ENCODE measurements at places on chromosomes 6 and 20.

DNA sequence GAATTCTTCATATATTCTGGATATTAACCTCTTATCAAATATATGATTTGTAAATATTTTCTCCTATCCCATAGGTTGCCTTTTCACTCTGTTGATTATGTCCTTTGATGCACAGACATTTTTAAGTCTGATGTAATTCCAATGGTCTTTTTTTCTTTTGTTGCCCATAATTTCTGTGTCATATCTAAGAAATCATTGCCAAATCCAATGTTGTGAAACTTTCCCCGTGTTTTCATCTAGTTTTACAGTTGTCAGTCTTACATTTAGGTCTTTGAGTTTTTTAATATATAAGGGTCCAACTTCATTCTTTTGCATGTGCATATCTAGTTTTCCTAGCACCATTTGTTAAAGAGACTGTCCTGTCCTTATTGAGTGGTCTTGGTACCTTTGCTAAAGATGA lies 111.5 kb downstream of the SESN1 start:
- no peak for DNase-seq

DNA sequence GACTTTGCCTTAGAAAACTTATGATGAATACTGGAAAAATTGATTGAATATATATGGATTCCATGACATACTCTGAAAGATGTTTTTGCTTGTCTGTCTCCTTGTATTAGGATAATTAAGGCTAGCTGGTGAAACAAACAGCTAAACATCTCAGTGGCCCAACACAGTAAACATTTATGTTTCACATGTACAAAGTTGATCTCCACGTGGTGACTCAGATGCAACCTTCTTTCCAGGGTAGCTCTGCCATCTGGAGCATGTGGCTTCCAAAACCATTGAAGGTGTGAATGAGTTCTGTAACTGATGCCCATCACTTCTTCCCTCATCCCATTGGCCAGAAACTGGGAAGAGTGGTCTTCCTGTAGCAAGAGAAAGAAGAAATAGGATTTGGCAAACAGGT lies 196.3 kb downstream of the TSHZ2 start:
- DNase-seq = no peak

DNA sequence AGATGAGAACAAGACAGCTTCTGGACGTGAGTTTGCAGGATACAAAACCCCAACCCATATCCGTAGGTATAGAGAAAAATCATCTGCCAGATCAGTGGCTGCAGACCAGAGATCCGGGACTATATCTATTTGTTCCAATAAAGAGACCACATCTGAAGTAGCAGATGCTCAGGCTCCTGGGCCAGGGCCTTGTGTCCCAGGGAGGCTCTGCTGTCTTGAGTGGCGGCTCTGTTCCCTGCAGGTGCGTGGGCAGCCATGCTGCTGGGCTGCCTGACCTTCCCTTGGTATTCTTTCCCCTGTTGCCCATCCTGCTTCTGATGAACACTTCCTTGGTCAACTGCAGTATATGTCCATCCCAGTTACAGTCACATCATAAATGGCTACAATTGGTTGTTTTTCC lies 34.9 kb downstream of the ERMARD start:
- no peak for DNase-seq

- DNase-seq = no peak
Observed at GRCh38 chr20:63946986-63947637, 9.1 kb downstream of the UCKL1 start.

DNA sequence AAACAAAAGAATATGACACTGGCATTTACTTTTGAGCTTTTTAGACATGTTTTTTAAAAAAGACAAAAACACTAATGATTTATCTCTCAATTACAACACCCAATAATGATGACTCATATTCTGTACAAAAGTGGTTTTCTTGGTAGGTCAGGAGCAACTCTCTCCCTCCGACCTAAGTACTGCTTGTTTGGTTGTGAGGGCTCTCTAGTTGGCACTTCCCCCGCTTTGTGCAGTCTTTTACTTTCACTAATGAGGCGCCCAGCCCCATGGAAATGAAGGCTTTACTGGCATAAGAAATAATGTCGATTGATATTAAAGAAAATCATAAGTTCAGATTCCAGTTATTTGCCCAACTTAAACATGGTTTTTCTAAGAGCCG lies 1.3 kb downstream of the KPNA5 start:
- no peak for DNase-seq

DNA sequence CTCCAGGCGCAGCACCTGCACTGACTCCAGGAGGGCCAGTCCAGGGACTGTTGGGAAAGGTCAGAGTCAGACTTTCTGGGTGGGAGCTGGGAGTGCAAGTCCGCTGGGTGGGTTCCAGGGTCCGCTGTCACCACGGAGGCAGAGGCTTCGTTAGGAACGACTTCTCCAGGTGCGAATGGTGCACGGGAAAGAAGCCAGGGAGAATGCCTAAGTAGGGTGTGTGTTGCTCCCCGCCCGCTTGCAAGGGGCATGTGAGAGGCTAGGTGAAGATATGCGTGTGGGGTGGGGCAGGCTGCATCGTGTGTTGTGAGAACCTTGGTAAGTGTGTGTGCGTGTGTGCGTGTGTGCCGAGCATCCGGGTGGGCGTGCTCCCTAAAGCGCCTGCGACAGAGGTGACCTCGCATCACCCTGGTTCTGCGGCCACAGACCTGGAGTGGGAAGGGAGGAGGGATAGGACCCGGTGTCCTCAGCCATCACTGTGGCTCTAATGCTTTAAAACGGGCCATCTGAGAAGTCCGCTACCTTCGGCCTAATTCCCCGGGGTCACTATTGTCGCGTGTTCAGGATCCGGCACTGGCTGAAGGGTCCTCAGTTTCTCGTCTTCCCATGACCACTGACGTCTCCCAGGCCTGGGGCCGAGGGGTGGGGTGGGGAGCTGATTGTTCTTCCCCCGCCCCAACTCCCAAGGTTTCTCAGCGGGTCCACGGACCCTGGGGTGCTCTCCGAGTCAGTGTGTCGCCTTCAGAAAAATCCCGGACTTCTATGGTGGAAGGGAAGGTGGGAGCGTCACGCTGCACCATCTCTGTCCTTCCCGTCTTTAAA lies 6.1 kb downstream of the SLC32A1 start:
- no peak for DNase-seq

DNA sequence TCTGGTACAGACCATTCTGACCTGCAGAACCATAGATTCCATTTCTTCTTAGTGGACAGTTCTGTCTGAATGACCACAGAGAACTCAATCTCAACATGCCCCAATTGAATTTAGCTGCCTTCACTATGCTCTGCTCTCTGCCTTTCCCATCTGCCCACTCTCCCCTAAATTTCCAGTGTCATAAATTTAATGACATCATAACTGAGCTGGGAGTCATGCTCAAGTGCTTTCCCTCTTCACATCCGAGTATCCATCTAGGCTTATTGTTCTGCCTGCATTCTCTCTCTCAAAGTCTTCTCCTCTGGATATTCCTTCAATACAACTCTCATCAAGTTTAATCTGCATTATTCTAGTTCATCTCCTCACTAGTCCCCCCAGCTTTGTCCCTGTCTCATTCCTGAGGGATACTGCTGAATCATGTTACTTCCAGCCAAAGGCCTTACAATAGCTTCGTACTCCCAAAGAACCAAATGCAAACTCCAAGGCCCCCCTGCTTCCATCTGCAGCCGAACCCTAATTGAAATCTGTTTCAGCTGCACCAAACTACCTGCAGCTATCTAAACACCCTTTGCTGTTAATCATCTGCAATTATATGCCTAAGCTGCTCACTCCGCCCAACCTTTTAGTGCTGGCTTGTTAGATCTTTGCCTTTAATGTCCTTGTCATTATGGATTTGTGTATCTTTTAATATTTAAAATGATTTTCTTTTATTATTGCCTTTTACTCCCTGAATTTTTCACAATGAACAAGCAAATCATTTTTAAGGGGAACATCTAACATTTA lies 46.1 kb downstream of the SLC35B3 start:
- DNase-seq = no peak

DNA sequence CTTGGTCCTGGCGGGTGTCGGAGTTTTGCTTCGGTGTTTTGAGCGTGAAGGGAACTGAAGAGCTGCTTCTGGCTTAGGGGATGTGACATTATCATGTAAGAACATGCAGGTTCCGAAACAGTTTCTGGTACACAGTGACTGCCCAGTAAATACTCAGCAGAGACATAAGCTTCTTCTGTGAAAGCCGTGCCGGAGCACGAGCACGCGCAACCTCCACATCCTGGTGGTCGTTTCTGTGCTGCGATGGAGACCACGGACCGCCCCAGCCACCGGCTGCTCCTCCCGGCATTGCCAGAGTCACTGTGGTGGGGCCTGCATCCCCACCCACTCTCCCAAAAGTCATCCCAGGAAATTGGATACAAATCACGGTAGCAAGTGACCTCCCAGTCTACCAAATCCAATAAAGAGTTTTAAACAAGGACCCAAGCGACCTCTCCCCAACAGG lies 18.7 kb downstream of the KIF25 start:
- no peak for DNase-seq

GRCh38 chr6:159525445-159526025 lies 167.5 kb downstream of the SOD2 start:
- DNase-seq = no peak

DNA sequence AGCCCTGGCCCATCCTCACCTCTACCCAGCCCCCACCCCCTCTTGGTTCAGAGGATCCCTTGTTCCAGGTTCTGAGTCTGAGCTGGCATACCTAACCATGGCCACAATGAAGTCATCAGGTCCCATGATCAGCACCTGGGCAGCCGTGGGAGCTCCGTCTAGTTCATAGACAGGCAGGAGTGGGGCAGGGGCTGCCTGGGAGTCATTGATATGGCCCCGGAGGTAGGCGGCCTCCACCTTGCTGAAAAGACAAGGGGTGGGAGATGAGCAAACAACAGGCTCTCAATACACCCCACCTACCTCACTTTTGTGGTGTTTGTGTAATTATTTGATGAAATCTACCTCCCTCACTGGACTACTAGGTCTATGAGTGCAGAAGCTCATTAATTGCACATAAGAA lies 20.4 kb downstream of the GGT7 start:
- DNase-seq = no peak

DNA sequence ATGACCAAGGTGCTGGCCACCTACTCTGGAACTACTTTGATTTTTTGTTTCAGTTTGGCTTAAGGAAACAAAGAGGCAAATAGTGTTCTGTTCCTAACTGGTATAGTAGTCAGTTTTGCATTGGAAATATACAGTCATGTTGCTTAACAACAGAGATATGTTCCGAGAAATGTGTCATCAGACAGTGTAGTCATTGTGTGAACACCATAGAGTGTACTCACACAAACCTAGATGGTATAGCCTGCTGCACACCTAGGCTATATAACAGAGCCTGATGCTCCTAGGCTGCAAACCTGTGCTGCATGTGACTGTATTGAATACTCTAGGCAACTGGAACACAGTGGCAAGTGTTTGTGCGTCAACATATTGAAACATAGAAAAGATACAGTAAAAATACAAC lies 80.4 kb downstream of the ARID1B start:
- DNase-seq = no peak

DNA sequence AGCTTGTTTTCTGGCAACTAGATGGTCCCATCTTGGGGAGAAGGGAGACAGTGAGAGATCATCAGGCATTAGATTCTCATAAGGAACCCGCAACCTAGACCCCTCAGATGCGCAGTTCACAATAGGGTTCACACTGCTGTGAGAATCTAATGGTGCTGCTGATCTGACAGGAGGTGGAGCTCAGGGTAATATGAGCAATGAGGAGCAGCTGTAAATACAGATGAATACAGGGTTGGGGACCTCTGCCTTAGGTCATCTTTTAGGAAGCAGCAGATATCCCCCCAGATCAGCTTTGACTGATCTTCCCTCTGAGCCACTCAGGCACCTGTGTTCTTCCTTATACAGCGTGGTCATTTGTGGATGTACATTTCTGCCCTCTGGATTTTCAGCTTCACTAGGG lies 63.4 kb downstream of the SMOC2 start:
- no peak for DNase-seq

DNA sequence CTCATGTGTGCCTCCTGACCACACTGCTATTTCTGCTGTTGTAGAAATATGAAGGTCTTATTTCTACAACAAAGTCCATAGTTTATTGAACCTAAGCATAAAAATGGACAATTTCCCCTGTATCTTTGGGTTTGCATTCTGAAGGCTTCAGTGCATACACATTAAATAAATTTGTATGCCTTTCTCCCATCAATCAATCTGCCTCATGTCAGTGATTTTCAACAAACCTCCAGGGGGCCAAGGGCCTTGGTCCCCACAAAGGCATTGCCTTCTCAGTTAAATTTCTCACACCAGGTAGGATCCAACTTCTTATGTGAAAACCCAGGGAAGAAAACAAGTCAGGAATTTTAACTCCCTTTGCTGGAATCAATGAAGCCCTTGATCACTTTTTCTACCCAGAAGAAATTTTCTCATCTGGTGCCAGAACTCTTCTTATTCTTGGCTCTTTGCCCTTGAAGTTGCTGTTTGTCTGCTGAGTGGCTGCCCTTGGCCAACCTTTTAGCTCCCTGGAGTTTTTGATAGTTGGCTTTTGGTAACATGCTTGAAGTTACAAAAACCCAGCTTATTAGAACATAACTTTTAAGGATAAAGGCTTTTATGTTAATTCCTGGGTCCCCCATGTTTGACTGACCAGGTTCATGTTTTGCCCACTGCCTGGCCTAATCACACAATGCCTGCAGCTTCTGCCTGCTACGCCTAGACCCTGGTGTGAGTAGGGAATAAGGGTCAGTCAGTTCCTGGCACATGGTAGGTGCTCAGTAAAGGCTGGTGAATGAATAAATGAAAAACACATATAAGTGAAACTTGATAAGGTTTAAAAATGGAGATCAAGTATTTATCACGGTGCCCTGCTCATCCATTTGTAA lies 37.0 kb downstream of the SHLD1 start:
- DNase-seq = no peak

DNA sequence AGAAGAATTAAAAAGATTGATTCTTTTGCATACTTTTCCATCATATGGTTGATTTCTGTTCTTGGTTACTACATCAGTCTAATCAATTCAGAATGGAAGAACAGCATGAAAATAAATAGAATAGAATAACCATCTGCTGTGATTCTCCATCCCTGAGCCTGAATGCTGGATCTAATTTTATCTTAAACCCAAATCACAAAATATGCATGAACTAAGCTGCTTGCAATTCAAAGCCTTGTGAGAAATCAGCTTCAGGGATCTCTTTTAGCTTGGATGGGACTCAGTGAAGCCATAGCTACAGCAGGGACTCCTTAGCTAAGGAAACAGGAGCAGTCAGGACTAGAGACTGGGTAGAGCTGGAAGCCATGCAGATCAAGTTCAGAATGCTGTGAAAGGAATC lies 74.1 kb downstream of the TPBG start:
- no peak for DNase-seq

DNA sequence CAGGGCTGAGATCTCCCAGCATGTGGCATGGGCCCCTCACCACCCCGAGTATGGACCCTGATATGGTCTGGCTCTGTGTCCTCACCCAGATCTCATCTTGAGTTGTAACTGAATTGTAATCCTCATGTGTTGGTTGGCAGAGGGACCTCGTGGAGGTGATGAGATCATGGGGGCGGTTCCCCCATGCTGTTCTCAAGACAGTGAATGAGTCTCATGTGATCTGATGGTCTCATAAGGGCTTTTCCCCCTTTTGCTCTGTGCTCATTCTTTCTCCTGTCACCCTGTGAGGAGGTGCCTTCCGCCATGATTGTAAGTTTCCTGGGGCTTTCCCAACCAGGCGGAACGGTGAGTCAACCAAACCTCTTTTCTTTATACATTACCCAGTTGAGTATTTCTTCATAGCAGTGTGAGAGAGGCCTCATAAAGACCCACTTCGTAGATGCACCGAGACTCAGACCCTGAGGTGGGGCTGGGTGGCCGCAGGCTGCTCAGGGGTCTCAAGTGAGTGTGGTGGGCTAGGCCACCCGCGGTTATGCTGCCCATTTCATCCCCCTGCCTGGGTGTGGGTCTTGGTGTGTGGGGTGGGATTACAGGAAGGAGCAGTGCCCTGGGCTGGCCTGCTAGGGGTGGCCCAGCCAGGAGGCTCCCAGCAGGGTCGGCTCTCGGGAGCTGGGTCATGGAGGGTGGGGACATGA lies 26.2 kb upstream of the GATA5 start:
- DNase-seq = no peak
